Lung (tissue), 17 donors: ENCODE measurements at places on chromosomes 5 and 9. TPM values are rescaled to one million over a fixed set of nuclear protein-coding genes. Genes with fewer than 3 reads are reported as not detected.

IRX4 gene
- total RNA-seq = not detected

C5orf52 gene
- not detected for total RNA-seq

SEMA4D gene
- 61.5 TPM for total RNA-seq

DRD1 gene
- 1.5 TPM for total RNA-seq

TBC1D2 gene
- total RNA-seq = 73.0 TPM

GRCh38 chr5:129904102-129904666 is at the start of gene CHSY3:
TSS of gene CHSY3 (plus strand) at chr5:129904465.
- peak; percentile 85 for DNase-seq

DNA sequence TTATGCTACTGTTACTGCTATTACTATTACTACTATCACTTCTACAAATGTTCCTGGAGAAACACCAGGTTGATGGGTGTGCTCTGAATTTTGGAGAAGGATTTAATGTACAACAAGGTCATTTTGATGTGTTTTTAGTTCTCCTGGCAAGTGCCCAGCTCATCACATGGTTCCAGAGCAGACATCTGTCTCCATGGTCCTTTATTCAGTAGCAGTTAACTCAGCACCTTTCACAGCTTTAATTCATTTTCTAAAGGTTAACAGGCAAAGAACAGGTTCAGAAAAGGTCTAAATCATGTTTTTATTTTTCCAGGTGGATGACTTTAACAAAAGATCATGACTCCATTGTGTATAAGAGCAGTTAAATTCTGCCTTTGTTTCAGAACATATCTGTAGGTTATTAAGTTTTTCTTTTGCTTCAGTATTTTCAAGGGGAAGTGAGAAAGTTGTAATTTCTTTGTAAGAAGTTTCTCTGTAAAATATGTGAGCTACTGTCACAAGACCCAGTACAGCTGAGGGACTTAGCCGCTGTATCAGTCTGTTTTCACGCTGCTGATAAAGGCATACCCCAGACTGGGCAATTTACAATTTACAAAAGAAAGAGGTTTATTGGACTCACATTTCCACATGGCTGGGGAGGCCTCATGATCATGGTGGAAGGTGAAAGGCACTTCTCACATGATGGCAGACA is 41.9 kb downstream of the MTRR start:
- DNase-seq = no peak

DNA sequence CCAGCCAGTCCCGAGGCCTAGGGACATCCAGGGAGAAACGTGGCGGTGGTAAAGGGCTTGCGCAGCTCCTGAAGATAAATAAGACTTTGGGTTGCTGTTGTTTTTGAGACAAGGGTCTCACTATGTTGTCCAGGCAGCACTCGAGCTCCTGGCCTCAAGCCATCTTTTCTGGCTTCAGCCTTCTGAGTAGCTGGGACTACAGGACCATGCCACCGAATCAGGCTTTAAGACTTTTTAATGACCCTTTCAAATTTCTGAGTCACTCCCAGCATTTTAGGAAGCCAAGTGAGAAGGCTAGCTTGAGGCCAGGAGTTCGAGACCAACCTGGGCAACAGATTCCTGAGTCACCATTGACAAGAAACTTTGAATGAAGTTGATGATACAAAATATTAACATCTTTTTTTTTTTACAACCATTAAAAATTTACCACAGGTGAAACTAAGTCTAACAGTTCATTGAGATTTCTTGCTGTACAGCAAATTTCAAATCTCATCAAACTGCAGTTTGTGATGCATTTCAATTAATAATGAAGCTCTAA is 817 bp upstream of the GNE start:
- DNase-seq = no peak

- no peak for DNase-seq
Measured at GRCh38 chr5:77777281-77777892, 1.2 kb upstream of the TBCA start.

DNA sequence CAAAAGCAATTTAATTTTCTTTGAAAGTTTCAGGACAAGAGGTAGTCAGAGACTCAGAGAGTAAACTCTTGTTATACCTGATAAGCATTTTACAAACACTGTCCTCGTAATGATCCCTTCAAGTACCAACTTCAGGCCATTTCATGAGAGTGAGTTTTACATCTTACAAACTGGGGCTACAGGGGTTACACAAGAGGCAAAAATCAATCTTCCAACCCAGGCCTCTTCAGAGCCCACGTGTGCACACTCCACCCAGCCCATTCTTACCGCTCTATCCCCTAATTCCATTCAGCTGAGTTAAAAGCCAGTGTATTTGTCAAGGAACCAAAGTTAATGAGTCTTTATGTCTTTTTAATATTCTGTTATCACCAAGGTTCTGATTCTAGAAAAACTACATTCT is 46.5 kb downstream of the PSMB7 start:
- no peak for DNase-seq

GRCh38 chr9:69573651-69574050 is 98.5 kb downstream of the APBA1 start:
- DNase-seq = peak; percentile 86

- no peak for DNase-seq
Measured at GRCh38 chr5:62326302-62326701, 20.3 kb downstream of the KIF2A start.

DNA sequence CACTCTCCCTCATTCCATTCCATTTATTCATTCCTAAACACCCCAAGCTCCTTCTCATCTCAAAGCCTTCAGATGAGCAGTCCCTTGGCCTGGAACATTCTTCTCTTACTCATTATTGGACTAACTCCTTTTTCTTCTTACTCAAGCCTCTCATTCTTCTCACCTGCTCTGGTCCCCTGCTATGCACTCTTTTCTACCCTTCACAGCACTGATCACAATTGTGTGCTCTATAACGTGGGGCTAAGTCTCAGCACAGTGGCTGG is 212.4 kb downstream of the MAPKAP1 start:
- no peak for DNase-seq

GRCh38 chr9:137012694-137013570 is 15.1 kb downstream of the ABCA2 start:
- DNase-seq = no peak

DNA sequence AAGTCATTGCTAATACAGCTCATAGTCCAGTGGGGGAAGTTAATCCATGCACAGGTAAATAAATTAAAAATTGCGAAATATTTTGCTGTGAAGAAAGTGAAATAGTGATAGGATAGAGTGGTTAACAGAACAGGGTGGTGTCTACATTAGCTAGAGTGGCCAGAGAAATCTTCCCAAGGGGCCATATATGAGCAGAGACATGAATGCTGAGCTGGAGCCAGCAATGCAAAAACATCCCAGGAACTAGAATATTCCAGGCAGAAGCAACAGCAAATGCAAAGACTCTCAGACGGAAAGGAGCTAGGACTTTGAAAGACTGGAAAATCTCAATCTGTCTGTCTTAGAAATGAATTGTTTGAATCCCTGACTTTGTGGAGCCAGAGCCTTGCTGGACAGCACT is 1221.6 kb downstream of the MAT2B start:
- no peak for DNase-seq
